ENCODE measurements at places on chromosomes 2 and 18. TPM values are rescaled to one million over a fixed set of nuclear protein-coding genes. Genes with fewer than 3 reads are reported as not detected.

DNA sequence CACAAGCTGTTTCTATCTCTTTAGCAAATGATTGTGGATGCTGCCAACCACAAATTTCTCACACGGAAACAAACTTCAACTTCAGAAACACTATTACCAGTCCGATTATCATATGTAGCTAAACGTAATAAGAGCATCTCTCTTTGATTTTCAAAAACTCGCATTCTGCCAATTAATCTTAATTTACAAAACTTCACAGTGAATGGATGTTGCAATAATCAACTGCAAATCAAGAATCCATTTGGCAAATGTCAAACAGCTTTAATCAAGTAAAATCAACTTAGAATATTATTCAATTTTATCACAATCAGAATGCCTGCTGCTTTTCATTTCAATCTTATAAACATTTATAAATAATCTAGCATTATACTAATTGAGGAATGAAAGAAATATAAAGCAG is 54.2 kb downstream of the DTNB start:
- H3K4me3 ChIP-seq: no peak overlapping the region
- no peak for DNase-seq
- H3K27ac ChIP-seq: peak overlapping the region; percentile 83
- no peaks in the 10 kb centered on the region for H3K4me1 ChIP-seq
- no peaks in the 10 kb centered on the region for H3K36me3 ChIP-seq

- DNase-seq: no peak
- no peaks in the 10 kb centered on the region for H3K27me3 ChIP-seq
- no peak overlapping the region for H3K4me3 ChIP-seq
- no peak overlapping the region for H3K27ac ChIP-seq
- no peaks in the 10 kb centered on the region for H3K4me1 ChIP-seq
- H3K36me3 ChIP-seq: no peaks in the 10 kb centered on the region
These were observed 65.6 kb downstream of the TLK1 start for GRCh38 chr2:171095014-171095582.

DNA sequence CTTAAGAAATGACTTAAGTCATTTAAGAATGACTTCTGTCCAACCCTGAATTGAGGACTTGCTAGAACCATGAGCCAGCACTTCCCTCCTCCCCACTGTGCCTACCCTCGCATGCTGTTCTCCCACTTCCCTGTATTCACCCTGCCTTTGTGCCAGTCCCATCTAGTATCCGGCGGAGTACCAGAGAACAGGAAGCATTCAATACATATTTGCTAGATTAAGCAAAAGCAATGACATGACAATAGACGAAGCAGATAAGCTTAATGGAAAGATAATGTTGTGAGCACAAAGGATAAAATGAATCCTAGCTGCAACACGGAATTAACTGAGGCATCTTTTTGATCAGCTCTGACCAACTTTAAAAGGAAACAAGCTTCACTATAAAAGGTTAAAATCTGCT is 328.5 kb downstream of the TDRD15 start:
- H3K27ac ChIP-seq: no peak overlapping the region
- no peaks in the 10 kb centered on the region for H3K4me1 ChIP-seq
- no peak overlapping the region for H3K4me3 ChIP-seq
- H3K27me3 ChIP-seq: no peaks in the 10 kb centered on the region
- no peaks in the 10 kb centered on the region for H3K36me3 ChIP-seq
- no peak for DNase-seq

DNA sequence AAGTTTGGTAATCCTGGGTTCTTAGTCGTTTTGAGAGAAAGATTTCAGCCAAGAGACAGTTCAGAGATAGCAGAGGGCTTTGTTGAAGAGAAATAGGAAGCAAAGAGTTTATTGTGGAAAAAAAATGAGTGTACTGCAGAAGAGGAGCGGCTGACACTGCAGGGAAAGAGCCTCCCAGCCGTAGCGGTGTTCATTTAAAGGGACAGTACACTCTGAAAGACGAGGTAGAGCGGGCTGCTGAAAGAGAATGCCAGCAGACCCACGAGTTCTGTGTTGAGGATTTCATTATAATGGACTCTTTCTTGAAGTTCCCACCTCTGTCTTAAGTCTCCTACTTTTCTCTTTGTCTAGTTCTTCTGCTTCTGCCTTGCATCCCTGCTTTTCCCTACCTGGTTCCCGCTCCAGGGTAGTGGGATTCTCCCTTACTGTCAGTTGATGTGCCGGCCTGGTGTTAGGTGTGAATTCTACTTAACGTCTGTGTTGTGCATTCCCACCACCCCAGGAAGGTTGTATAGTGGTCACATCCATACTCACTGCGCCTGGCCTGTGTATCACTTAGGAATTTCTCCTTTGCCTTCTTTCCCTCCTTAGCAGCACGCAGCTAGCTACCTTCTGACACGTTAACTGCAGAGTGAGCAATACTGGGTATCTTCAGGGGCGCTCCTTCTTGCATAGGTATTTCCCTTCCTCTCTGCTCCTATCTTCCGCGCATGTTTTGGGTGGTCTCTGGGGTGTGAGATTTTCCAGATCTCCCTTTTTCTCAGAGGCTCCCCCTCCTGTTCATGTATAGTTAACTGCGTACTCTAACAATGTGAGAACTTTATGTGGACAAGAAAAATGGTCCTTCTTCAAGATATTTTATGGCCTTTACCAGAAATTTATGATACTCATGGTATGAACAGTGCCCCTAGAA is 164.5 kb downstream of the PTH2R start:
- no peak overlapping the region for H3K27ac ChIP-seq
- H3K36me3 ChIP-seq: no peaks in the 10 kb centered on the region
- H3K4me1 ChIP-seq: no peaks in the 10 kb centered on the region
- no peak for DNase-seq
- no peak overlapping the region for H3K4me3 ChIP-seq
- H3K27me3 ChIP-seq: no peaks in the 10 kb centered on the region

DNA sequence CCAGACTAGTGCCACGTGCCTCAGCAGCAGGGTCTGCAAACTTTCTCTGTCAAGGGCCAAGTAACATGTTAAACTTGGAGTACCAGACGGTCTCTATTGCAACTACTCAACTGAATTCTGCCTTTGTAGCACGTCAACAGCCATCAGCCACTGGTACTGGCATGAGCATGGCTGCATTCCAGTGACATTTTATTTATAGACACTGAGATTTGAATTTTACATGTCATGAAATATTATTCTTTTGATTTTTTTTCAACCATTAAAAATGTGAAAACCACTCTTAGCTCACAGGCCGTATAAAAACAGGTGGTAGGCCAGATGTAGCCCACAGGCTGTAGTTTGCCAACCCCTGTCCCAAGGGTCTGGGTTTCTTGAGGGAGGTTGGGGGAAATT is 199.7 kb downstream of the TPGS2 start:
- H3K4me3 ChIP-seq: no peak overlapping the region
- no peaks in the 10 kb centered on the region for H3K4me1 ChIP-seq
- H3K36me3 ChIP-seq: peaks cover 5% of the 10 kb centered on the region

DNA sequence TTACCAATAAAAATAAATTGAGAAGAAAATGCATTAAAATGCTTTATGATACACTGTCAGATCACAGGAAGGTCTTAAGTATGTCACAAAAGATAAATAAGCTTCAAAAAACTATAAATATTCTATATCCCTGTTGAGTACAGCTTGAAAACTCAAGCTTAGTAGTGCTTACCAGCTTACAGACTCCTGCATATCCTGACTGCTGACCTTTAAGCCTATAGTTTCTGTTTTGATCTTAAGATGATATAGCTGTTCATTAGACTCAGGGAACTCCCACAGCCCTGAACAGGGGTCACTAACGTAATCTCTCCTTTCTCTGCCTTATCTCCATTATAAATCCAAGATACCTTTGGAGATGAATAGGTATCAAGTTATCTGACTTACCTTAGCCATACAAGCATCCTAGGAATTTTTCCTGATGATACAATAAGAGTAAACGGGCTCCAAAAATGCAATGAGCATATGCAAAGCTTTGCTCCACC is 93.7 kb upstream of the RBBP8 start:
- H3K4me1 ChIP-seq: no peaks in the 10 kb centered on the region
- no peaks in the 10 kb centered on the region for H3K36me3 ChIP-seq
- H3K4me3 ChIP-seq: no peak overlapping the region
- no peak overlapping the region for H3K27ac ChIP-seq

DNA sequence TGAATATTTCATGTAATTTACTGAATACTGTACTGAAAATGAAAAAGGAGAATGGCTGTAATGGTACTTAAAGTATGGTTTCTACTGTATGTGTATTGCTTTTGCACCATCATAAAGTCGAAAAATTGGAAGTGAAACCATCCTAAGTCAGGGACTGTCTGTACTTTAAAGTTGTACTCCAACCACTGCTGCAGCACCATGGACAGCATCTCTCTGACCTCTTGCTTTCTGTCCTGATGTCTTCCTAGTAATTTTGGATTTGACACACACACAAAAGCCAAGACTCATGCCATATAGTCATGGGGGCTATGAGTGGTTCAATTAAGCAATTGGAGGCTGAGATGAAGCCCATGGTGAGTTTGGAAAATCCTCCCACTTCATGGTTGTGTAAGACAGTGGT is 256.3 kb upstream of the PKDCC start:
- H3K4me1 ChIP-seq: no peaks in the 10 kb centered on the region
- DNase-seq: no peak
- no peaks in the 10 kb centered on the region for H3K36me3 ChIP-seq
- no peak overlapping the region for H3K4me3 ChIP-seq
- H3K27me3 ChIP-seq: no peaks in the 10 kb centered on the region

DNA sequence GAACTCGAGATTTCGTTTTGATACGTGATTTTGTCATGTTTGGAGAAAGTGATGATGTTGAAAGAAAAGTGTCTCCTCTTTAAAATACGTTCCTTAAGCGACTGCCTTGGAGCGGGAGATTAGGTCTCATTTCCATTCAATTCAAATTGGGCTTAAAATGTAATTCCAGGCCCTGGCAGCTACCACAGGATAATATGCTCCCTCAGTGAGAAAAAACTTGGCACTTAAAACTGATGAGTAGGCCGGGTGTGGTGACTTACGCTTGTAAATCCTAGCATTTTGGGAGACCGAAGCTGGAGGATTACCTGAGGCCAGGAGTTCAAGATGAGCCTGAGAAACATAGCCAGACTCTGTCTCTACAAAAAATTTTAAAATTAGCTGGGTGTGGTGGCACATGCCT is 146.3 kb upstream of the L3MBTL4 start:
- no peak overlapping the region for H3K27ac ChIP-seq
- no peaks in the 10 kb centered on the region for H3K27me3 ChIP-seq
- no peaks in the 10 kb centered on the region for H3K4me1 ChIP-seq
- H3K36me3 ChIP-seq: no peaks in the 10 kb centered on the region
- no peak for DNase-seq
- H3K4me3 ChIP-seq: no peak overlapping the region

DNA sequence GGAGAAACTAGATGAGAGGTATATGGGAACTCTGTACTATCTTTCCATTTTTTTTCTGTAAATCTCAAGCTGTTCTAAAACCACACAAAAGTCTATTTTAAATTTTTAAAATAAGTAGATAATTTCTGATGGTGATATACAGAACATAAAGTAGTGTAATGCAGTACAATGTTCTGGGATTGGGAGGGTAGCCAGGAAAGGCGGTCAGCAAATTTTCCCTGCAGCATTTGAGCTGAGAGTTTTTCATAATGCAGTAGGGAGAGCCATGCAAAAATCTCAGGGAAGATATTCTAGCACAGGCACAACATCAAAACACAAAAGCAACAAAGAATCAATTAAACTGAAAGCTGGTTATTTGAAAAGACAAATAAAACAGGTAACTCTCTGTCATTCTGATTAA is 141.5 kb downstream of the NCKAP5 start:
- H3K4me1 ChIP-seq: no peaks in the 10 kb centered on the region
- no peak overlapping the region for H3K4me3 ChIP-seq
- no peaks in the 10 kb centered on the region for H3K27me3 ChIP-seq
- no peak overlapping the region for H3K27ac ChIP-seq

- no peak overlapping the region for H3K4me3 ChIP-seq
- no peaks in the 10 kb centered on the region for H3K27me3 ChIP-seq
- H3K36me3 ChIP-seq: peaks cover 7% of the 10 kb centered on the region
- DNase-seq: no peak
- peaks cover 15% of the 10 kb centered on the region for H3K4me1 ChIP-seq
- H3K27ac ChIP-seq: peak overlapping the region; percentile 66
These were observed 112.5 kb downstream of the MGAT5 start for GRCh38 chr2:134366359-134366758.

DNA sequence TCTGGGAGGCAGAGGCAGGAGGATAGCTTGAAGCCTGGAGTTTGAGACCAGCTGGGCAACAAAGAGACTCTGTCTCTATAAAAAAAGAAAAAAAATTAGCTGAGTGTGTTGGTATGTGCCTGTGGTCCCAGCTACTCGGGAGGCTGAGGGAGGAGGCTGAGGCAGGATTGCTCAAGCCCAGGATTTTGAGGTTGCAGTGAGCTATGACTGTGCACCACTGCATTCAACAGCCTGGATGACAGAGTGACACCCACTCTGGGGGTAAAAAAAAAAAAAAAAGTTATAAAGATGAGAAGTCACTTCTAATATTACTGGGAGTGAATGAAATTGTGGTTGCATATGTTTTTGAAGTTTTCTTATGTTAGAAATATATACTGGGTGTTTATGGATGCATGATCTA is 71.6 kb downstream of the C2orf74 start:
- H3K27me3 ChIP-seq: no peaks in the 10 kb centered on the region
- H3K36me3 ChIP-seq: peaks cover 45% of the 10 kb centered on the region
- H3K27ac ChIP-seq: no peak overlapping the region

DNA sequence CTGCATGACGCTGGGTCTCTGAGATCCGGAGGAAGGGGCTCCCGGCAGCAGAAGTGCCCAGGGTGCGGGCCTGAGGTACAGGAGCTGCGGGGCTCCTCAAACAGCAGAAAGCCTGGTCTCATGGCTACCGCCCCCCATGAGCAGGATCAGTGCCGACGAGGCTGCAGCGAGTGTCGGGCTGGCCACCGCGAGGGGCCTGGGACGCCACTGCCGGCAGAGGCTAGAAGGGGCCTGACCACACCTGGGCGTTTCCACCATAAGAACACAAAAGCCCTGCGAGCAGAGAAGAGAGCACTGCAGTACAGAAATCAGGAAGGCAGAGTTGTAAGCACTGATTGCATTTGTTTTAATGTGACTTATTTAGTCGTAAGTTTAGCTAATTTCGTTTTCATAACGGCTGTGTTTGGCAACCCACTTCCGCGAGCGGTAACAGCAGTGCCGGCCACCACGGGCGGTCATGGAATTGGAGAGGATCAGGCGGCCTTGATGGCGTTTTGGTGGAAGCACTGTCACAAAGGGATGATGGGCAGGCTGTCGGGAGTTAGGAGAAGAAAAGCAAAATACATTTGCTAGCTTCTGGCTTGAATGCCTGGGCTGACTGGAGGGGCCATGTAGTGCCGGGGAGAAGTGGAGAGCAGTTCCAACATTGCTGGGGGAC is 117.4 kb downstream of the HDAC4 start:
- H3K36me3 ChIP-seq: no peaks in the 10 kb centered on the region
- peak; percentile 58 for DNase-seq
- H3K4me1 ChIP-seq: peaks cover 28% of the 10 kb centered on the region

Gene C2orf78
- total RNA-seq: not detected

Gene SPIRE1
- 16.9 TPM for total RNA-seq

Gene CD8B2
- total RNA-seq: not detected

Gene INPP5D
- total RNA-seq: 21.7 TPM

Gene KCNG2
- total RNA-seq: not detected

Gene CRYGD
- total RNA-seq: not detected

Gene YWHAQ
- total RNA-seq: 172 TPM

Gene RGPD8
- 8.2 TPM for total RNA-seq

Gene MEIS1
- total RNA-seq: 46.7 TPM
